ENCODE measurements at places on chromosomes 2 and 18.

DNA sequence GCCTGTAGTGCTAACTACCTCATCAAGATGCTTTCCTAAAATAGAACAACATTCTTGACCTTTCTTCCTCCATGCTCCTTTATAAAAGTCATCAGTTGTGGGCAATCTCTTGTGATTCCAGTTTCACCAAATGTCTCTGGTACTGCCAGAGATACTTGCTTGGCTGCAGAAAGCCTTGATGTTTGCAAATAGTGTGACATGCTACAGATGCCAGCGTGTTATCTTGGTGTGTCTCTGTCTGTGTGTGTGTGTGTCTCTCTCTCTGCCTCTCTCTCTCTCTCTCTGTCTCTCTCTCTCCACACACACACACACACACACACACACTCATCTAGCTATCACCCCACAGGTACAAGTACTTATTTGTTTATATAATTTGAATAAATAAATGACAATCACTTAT lies 146.9 kb downstream of the CCDC102B start:
- DNase-seq = no peak

DNA sequence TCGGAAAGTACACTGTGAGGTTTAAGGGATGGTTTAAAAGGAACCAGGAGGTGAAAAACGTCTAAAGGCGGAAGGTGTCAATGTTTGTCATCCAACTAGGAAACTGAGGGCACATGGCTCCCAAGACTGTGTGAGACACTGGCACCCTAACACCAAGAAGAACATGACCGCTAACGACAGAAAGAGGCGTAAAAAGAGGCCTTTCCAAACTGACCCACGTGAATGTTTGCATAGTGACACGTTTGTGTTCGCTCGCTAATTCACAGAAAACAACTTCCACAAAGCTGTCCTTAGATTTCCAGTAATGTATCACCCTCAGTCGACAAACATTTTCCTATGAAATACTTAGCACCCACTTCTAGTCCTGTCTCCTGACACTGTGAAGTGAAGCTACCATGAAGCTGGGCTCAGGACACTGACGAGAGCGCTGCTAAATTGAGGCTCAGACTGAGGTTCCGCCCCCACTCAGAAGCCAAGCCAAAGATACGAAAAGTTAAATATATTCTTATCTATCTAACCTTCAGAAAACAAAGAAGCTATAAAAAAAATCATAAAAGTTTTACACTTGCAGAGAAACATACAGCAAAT lies 86.5 kb downstream of the ZNF516 start:
- no peak for DNase-seq

DNA sequence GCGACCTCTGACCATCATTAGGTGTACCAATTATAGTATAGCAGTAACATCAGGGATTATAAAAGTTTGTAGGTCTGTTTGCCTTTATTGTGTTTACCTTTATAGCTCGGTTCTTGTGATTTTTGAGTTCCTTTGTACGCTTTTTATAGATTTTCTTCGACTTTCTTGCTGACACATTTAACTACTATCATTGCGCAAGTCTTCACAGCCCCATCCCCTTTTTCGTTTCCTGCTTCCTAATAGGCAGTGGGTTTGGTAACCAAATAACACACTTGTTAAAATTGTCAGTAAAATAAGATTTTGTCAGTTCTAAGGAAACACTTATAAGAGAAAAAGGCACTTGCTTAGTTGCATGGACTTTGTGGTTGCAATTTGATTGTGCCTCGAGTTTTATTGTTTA lies 541.5 kb downstream of the LRP1B start:
- DNase-seq = no peak

DNA sequence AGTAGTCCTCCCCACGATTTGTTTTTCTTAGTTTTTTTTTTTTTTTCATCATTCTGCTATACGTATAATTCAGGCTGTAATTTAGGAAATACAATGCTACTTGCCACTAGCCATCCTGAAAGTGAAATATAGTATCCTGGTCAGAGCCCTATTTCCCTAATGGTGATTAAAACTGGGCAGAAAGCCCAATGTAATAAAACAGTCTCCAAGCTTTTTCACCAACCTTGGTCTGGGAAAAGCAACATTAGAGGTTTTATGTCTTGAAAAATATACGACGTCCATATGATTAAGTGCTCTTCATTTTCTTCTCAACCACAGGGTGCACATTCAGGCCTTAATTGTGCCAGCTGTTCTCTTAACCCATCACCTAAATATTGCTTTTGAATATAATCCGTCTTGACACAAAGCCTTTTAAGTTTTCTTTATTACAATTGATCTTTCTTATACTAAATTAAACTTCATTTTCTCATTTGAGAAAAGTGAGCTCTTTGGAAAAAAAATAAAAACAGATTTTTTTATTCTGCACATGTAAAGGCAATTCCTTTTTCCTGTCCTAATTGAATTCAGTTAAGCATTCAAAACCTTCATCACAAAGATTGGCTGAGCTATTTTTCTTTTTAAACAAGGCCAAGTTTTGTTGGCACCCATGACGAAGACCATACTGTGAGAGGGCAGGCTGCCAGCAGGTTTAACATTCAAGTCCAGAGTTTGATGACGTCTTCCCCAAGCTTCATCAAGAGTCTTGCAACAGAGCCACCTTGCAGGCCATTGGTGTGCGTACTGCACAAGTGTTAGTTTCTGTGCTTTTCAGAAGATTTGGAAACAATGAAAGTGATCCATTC lies 52.7 kb downstream of the MAP2 start:
- no peak for DNase-seq

DNA sequence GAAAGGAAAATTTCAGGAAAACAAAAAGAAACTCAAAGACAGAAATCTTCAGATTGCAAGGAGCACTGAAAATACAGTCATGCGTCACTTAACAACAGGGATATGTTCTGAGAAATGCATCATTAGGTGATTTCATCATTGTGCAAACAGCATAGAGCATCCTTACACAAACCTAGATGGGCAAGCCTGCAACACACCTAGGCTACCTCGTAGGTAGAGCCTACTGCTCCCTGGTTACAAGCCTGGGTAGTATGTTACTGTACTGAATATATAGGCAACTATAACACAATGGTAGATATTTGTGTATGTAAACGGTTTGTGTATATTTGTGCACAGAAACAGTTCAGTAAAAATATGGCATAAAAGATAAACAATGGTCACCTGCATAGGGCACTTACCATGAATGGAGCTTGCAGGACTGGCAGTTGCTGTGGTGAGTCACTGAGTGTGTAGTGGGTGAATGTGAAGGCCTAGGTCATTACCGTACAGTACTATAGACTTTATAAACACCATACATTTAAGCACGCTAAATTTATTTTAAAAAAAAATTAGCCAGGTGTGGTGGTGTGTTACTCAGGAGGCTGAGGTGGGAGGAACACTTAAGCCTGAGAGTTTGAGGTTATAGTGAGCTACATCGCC lies 33.4 kb downstream of the SFXN5 start:
- DNase-seq = no peak

GRCh38 chr2:71631411-71631931 lies 178.1 kb downstream of the DYSF start:
- DNase-seq = no peak

DNA sequence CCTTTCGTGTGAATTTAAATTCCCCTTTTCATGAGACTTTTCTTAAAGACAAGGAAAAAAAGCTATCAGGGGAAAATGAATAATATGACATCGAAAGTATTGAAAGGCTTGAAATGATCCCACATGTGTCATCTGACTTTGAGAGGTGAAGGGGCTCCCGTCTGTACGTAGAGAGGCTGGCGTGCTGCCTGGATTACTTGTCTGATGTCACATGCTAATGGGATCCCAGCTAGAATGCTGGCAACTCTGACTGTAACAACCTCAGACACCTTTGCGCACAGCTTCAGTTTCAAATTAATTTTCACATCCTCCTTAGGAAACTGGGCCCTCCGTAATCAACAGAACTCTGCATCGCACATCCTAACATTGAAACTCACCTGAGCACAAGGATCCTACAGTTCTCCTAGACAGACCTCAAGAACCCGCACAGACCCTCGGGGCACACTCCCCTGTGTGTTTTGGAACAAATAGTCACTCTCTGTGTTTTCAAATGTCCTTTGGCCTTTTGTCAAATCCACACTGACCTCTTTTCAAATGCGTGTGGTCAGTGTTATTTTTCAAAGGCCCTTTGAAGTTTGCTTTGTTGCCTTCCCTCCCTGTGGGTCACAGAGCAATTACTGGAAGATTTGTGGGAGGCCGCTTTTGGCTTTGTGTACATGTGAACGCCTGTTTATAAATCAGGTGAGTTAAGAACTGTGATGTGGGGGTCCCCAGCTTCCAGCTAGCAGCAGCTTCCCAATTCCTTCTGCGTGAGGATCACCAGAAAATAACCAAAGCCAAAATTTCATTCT lies 65.9 kb downstream of the IL1R2 start:
- DNase-seq = no peak

GRCh38 chr2:113878743-113879142 lies 11.1 kb upstream of the ACTR3 start:
- DNase-seq = no peak

- DNase-seq = peak; percentile 21
Measured at GRCh38 chr2:10911291-10912075, at the start of gene KCNF1. Gene KCNF1 (plus strand): TSS chr2:10911934. CDS start chr2:10912427, 493 bp downstream.

DNA sequence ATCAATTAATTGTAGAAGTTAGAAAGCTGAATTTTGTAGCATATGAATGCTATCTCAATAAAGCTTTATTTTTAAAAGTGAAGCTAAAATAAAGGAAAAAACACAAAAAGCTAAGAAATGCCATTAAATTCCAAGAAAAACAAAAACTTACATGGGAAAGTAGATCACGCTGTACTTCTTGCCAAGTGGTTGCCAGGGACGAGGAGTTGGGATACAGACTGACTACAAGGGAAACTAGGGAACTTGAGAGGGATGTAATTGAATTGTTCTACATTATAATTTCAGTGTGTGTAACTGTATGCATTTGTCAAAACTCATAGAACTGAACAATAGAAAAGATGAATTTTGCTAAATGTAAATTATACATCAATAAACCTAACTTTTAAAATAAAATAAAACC lies 108.1 kb downstream of the DYM start:
- DNase-seq = no peak

- no peak for DNase-seq
Measured at GRCh38 chr2:191500566-191500883, 177.4 kb upstream of the NABP1 start.

DNA sequence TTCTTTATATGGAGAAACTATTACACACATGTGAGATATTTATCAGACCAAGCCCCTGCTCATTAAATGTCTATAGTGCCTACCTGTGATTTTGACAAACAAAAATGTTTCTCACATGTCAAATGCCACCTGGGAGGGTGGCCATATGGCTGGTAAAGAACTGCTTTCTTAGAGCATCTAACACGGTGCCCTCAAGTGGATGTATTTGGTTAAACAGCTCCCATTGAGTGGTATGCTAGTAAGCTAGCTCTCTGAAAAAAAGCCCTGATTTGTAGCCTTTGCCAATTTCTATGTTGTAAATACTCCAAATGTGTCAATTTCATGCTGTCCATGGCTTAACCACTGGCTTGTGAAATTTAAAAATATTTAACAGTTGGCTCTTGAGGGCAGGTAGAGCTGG lies 94.6 kb downstream of the PMAIP1 start:
- no peak for DNase-seq

GRCh38 chr2:134170294-134170693 lies 83.6 kb upstream of the MGAT5 start:
- DNase-seq = no peak

GRCh38 chr2:205501826-205502225 lies 180.5 kb upstream of the NRP2 start:
- no peak for DNase-seq

GRCh38 chr18:50218432-50219197 lies 23.7 kb upstream of the MYO5B start:
- DNase-seq = peak; percentile 42

DNA sequence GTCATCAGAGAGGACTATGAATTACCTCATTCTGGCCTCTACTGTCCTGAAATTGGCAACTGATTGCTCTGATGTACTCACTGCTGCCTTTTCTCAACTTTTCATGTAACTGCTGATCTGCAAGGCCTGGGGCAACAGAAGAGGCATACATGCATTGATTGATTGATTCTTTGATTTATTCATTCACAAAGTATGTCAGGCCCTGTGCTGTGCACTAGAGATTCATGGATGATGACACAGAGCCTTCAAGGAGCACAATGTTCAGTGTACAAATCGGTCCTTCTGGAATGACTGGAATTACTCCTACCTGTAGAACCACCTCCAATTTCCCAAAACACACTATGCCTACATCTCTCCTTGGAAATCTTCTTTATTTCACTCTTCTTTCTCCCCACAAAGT lies 111.3 kb downstream of the LRATD1 start:
- DNase-seq = no peak

DNA sequence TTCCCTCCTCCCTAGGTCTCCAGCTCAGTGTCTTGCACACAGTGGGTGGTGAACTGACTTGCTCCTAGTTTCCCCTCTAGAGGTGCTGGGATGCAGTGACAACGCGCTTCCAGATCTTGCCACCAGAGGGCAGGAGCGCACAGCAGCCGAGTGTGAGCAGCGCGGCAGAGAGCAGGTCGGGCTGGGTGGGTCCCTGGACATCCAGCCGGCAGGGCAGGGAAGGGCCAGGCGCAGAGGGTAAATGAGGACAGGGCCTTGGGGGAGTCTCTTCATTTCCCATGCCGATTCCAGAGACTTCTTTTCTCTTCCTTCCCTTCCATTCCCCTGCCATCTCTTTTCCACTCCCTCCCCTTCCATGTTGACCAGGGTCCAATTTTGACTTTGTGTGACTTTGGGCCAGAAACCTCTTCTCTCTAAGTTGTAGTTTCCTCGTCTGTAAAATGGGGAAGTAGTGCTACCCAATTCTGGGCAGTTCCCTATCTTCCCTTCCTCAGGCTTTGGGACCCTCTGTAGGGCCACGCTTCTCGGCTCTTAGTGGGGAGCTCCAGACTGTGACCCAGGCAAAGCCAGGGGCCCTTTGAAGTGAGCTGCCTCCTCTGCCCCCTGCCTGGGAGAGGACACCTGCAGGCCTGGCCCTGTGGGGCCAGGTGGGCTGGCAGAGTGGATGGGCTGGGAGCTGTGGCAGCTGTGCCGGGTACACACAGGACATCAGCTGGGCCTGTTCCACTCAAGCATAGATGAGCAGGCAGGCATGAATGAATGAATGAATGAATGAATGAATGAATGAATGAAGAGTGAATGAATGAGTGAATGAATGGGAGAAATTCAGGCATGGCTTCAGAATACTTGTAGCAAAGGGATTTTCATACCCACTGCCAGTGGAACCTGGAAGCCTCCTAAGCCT lies 43.3 kb upstream of the TAF1B start:
- DNase-seq = peak; percentile 99

DNA sequence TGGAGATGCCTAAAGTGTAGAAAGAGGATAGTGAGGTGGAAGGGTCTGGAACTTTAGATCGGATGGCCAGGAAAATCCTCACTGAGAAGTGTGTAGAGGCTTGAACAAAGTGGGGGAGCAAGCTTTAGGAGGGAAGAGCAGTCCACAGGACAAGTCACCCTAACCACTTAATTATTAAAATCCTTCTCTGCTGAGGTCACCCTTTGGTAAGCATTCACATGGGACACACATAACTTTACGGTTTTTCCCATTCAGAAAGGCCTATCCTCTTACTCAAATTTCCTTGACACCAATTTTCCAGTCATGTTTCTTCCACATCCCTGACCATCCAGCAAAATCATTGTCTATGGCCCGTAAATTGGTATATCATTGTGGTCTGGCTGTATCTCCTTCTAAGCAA lies 31.0 kb upstream of the ZEB2 start:
- DNase-seq = no peak

All from inflammatory macrophage treated with lipopolysaccharide for 1 hour (primary cell).